Bone marrow (tissue), 2 donors: ENCODE measurements at places on chromosomes 7 and 10.

DNA sequence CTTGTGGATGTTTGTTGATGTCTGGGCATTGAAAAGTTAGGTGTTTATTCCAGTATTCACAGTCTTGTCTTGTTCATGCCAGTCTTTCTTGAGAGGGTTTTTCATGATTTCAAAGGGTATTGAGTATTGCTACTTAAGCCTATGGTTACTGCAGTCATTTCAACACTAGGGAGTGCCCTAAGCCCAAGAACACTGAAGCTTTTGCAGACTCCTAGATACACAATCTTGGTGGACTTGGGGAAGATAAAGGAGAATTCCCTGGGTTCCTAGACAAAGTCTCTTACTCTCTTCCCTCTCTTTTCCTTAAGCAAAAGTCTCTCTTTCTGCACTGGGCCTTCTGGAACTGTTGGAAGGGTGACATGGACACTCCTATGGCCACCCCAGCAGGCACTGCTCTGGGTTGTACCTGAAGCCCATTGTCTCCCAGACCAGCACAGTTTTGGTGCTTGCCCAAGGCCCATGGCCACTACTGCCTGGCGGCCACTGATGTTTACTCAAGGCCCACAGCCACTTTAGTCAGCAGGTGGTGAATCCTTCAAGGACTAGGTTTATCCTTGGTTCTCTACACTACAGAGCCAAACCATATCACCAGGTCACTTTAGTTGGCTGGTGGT, 24.9 kb downstream of the SAMD9 start:
- DNase-seq, result peak; percentile 22

GRCh38 chr10:93445097-93445960, 36.8 kb downstream of the MYOF start:
- DNase-seq, result no peak

- no peak for DNase-seq
Observed at GRCh38 chr10:71835671-71836595, 15.1 kb downstream of the PSAP start.

GRCh38 chr10:122821808-122822207, 23.8 kb downstream of the CUZD1 start:
- no peak for DNase-seq

GRCh38 chr7:135320268-135320667, 86.6 kb downstream of the STRA8 start:
- DNase-seq, result no peak

DNA sequence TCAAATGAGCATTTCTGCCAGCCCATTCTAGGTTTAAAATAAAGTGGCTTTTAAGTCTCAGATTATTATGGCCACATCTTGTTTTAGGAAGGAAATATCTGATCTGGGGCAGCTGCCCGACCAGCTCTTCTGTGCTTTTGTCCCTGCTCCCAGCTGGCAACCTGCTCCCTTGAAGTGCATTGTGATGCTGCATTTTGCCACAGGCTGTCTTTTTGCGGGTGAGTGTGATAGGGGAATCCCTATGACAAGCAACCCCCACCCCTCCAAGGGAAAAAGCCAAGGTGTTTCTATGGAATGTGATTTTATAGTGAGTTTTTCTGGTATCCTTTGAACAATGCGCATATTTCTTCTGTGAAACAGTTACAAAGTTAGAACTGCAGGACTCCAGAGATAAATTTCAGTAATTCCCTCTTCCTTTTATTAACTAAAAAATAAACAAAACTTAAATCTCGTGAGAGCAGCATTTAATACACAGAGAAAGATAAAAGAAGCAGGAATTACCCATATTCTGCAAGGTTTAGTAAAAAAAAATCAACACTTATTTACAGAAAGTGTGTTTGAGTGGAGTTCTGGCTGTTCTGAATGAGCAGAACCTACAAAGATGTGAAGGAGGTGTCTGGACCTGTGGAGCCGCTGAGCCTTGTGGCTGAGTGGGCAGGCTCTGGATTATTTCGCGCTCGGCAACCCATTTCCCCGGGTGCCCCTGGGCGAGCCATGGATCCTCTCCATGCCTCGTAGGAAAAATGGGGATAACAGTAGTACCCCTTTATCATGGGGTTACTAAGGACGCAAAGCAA, 10.1 kb upstream of the HPS1 start:
- no peak for DNase-seq

DNA sequence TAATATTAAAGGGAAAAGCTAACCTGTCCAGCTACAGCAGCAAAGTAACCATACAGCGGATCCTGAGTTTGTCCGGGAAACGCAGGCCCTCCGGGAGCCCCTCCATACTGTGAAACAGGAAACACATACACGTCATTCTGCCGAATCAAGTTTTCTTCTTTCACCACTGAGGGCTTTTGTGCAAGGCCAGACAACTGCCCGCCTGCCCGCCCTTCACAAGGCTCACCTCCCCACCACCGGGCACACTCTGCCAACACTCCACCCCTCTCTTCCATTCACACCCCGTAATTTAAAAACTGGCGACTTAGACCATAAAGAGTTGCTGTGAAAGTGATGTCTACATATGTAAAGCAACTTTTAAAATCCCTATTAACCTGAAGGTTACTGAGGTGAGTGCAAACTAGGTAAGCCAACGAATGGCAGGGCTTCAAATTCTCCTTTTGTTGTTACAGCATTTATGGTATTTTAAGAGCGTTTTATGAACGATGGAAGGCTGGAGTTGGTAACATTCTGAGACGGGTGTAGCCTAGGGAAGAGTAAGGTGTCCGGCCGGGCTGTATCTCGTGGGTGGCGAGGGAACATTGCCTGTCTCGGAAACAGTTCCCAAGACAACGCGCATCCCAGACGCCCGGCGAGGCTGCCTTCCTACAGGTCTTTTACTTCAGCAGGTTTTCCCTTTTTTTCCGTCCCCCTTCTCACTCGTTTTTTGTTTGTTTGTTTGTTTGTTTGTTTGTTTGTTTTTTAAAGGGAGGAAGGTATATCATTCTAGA, 817 bp downstream of the SRI start:
- DNase-seq, result no peak

GRCh38 chr10:51640120-51640819, 59.1 kb downstream of the CSTF2T start:
- DNase-seq, result no peak

GRCh38 chr10:90326498-90327267, 531.2 kb downstream of the HTR7 start:
- DNase-seq, result no peak

DNA sequence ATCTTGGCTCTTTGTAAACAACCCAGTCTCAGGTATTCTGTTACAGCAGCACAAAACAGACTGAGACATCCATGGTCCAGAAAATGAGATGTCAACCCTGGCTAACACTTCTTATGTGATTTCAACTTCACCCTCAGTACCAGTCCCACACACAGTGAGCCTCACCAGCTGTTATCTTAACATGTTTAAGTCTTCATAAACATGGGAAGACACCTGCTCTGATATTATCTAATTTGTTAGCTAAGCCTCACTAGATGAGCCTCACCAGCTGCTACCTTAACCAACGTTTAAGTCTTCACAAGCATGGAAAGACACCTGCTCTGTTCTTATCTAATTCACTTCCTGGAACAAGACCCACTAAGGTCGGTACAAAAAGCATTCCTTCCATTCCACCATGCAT, 130.8 kb downstream of the CALN1 start:
- DNase-seq, result no peak

DNA sequence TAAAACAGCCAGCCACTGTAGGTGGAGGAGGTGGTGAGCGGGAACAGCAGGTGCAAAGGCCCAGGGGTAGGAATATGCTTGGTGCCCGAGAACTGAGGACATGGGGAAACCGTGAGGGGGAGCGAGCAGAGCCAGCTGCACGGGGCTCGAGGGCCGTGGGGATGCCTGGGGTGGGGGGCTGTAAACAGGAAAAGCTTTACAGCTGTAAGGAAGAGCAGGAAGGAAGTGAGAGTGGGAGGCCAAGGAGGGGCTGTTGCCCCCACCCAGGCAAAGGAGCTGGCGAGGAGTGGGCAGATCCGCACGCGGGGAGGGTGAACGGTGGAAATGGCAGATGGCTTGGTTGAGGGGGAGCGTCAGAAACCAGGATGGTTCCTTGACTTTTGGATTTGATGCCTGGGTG, 34.4 kb downstream of the ZMIZ1 start:
- peak; percentile 89 for DNase-seq

- DNase-seq, result no peak
Observed at GRCh38 chr7:28539289-28539981, 127.1 kb downstream of the CREB5 start.

DNA sequence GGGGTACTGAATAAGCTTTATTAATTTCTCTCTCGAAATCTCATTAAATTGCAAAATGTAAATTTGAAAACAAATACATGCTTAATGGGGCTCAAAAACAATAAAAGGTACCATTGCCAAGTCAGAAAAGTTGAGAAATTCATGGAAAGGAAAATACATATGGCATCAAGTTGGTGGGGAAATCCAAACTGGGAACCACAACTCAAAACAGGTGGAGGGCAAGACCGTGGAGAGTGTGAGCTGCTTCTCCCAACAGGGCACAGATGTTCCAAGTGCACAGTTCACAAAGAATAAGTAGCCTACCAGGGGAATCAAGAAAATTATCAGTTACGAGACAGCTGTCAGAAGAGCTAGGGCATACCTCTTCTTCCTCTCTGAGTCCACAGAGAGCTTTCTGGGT, 26.6 kb downstream of the MKX start:
- DNase-seq, result no peak

- DNase-seq, result no peak
Observed at GRCh38 chr7:17903337-17903736, 37.0 kb downstream of the SNX13 start.

- DNase-seq, result no peak
Observed at GRCh38 chr10:112526906-112527305, 79.9 kb downstream of the VTI1A start.

GRCh38 chr10:3241274-3241921, 68.8 kb upstream of the PITRM1 start:
- DNase-seq, result no peak

DNA sequence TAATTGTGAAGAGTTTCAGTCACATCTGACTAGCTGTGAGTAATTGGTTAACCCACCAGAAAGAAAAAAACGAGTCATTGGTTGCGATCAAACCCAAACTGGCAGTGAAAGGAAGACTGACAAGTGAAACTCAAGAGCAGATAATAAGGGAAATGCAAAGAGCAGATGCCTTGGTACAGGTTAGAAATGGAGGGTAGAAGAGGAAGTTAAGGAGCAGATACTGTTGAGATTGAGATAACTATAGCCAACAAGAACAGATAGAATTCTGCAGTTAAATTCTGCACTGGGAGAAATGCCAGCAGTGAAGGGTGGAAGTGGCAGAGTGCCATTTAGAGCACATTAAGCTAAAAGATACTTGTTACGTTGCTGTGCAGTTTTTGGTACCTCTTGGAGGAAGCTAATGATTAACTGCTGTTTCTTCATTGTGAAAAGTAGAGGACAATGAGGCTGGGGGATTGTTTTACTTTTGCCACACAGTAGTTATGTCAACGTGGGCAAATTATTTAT, 65.8 kb downstream of the CDK13 start:
- no peak for DNase-seq

GRCh38 chr7:143490717-143491306, 13.1 kb downstream of the TAS2R41 start:
- peak; percentile 41 for DNase-seq
